ENCODE measurements at places on chromosomes 5 and 9.
A peak's percentile ranks its signal among the peaks of the same experiment; 100 is the strongest.

- DNase-seq, result no peak
These were observed 49.5 kb downstream of the DAB2IP start for GRCh38 chr9:121700832-121701419.

DNA sequence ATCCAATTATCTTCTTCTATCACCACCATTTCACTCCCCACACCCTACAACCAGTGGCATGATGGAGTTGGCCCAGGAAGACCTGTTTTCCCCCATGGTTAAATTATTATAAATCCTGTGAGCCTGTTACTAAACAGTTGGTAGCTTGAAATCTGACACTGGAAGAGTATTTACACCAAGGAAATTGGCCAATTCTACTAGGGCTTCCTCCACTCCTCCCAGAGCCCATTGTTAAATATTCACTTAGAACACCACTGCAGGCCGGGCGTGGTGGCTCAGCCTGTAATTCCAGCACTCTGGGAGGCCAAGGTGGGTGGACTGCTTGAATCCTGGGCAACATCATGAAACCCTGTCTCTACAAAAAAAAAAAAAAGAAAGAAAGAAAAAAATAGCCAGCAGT lies 32.4 kb upstream of the CKS2 start:
- no peak for DNase-seq

DNA sequence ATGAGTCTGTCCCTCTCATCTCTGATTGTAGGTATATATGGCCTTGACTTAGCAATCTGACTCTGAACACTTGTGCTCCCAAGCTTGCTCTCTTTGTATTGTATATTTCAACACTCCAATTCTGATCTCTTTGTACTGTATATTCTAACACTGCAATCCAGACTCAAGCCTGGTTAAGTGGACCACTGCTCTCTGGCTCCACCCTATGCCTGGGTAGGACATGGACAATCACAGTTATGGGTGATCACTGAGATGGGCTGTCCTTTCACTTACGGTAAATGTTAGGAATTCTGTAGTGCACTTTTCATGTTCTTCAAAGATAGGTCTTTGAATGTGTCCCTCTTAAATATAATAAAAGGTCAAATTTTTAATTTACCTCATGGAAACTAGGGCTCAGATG lies 165.1 kb downstream of the TLR4 start:
- DNase-seq, result no peak

- no peak for DNase-seq
These were observed 20.4 kb upstream of the NTNG2 start for GRCh38 chr9:132141344-132141947.

- DNase-seq, result no peak
These were observed 8.5 kb downstream of the DIPK1B start for GRCh38 chr9:136720898-136721338.

DNA sequence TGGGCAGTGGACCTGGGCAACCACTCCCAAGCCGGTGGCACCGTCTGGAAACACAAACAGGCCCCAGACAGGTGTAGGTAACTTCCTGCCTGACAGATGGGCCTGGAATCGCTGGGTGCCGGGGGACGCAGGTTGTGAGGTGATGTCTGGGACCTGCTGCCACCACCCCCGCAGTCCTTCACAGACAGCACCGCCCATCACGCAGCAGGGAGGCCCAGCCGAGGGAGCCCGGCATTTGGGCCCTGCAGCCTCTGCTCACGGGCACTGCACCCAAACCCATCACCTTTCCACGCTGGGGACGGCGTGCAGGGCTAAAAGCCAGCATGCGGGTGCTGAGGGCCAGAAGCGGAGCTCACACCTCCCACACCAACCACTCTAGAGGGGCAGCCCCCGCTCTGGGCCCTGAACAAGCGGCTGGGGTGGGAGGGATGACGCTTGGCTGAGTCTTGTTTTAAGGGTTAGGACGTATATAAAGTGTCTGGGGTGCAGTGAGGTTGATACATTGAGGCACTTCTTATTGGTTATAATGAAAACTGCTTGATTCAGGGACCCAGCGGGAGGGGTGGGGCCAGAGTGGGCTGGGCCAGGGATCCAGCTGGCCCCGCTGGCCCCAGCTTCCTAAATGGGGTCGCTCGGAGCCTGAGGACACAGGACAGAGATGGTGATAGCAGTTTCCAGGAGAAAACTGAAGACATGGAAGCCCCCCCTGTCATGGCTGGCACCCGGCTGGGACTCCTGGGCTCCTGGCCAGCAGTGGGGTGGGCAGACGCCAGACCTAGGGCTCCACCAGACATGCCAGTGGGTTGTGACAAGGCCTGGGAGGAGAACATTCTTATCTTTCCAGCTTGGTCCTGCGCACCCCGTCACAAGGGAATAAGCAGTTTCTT lies 11.3 kb downstream of the MYMK start:
- peak; percentile 60 for DNase-seq

DNA sequence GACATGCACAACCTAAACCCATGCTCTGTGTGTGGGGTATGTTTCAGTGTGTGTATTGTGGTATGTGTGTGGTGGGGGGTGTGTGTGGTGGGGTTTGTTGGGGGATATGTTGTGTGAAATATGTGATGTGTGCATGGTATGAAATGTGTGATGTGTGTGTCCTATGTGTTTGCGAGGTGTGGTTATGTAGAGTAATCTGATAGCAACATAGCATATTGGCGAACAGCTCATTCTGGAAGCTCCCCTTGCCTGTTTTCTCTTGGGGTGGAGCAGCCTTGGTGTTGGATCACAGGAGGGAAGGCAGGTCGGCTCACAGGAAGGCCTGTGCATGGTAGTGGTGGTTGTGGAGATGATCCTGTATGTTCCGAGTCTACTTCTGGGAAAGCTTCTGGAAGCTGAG lies 35.4 kb upstream of the PHF2 start:
- no peak for DNase-seq

GRCh38 chr9:86714999-86715398 lies 232.3 kb downstream of the GAS1 start:
- no peak for DNase-seq

- no peak for DNase-seq
These were observed 23.8 kb upstream of the TRPM3 start for GRCh38 chr9:71145179-71145578.

- DNase-seq, result no peak
These were observed 102.1 kb downstream of the LHFPL2 start for GRCh38 chr5:78546276-78546996.

DNA sequence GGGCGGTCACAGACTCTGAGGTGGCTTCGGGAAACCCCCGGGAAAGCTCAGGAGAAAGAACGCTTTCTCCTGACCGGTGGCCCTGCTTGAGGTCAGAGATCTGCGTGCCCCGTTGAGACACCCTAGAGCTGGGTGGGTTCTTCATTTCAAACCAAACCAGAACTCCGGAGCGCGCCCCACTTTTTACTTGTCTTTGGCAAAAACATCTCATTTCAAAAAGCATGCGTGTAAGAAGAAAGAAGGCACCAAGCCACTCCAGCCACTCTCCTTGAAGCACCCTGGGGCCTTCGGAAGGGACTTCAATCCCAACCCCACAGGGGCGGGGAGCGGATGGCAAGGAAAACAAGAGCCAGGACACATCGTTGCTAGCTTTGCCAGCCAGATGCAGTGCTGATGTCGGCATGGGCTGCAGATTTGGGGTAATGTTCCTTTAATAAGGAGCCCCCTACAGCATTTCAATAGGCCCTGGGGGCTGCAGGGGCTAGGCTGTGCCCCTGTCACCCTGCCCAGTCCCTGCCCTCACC lies 171.7 kb downstream of the ERCC6L2 start:
- DNase-seq, result no peak

DNA sequence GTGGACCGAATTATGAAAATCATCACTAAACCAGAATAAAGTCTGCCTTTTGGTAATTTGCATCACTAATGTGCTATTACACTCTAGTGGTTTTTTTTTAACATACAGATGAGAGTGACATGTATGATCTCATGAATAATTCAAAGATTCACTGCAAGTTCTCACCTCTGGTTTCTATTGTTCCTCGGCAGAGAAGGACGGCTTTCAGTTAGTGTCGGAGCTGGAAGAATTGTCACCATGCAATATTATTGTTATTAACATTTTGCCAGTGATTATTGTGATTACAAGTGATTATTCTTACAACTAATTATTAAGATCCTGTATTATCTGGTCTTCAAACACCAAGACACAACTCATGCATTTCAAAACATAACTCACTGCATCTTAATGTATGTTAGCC lies 366.6 kb upstream of the RPS23 start:
- no peak for DNase-seq

GRCh38 chr5:111083323-111083722 lies 8.8 kb upstream of the WDR36 start:
- DNase-seq, result no peak

GRCh38 chr9:99361817-99362216 lies 139.7 kb downstream of the SEC61B start:
- no peak for DNase-seq

DNA sequence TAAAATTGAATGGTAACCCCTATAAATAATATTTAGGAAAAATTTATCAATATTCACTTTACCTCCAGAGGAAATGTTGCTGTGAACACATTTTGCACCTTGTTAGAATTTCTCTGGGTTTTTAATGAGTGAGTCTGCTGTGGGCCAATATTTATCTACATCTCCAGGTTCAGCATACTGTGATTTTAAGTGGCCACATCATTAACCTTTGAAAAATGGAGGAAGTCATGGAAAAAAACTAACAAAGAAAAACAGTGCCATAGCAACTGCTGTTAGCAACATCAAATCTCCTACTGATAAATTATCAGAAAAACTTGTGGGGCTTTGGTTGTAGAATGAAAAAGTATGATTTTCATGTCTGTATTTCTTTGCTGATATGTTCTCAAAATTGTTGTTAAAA lies 55.0 kb downstream of the CD180 start:
- no peak for DNase-seq

GRCh38 chr5:163508753-163509152 lies 3.3 kb downstream of the MAT2B start:
- no peak for DNase-seq

GRCh38 chr9:93894691-93895079 lies 60.5 kb downstream of the BARX1 start:
- DNase-seq, result peak; percentile 12

DNA sequence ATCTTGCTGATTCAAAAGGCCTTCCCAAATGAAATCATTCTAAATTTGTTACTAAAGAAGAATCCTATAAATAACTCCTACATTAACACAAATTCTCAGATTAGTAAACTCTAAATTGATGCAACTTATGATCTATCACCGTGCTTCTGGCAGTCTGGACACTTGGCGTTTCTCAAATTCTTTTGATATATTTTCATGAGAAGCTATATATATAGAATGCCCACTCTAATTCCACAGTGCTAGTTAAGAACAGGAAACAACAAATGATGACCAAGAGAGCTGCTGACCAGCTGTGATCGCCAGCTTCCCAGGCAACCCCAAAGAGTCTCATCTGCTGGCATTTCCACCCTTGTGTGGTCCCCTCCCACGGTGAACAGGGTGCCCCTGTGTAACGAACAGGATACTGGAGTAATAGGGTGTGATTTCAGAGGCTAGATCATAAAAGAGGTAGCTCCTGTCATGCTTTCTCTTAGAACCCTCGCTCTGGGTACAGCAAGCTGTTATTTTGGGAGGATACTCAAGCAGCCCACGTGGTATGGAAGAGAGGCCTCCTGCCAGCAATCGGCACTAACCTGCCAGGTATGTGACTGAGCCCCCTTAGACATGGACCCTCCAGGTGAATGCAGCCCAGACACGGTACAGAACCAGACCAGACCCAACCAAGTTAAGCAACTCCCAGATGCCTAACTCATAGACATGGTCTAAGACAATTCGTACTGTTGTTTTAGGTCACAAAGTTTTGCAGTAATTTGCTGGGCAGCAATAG lies 64.7 kb downstream of the CDC14B start:
- DNase-seq, result no peak

Data from ovary (tissue), 10 donors.